ENCODE measurements at places on chromosomes 1 and 21. TPM values are rescaled to one million over a fixed set of nuclear protein-coding genes. Genes with fewer than 3 reads are reported as not detected.

- H3K27ac ChIP-seq, result peak overlapping the region; percentile 82
- H3K36me3 ChIP-seq, result no peaks in the 10 kb centered on the region
- peaks cover 29% of the 10 kb centered on the region for H3K4me1 ChIP-seq
- no peaks in the 10 kb centered on the region for H3K27me3 ChIP-seq
- no peak overlapping the region for H3K4me3 ChIP-seq
Measured at GRCh38 chr21:29343519-29343918, 44.8 kb downstream of the BACH1 start.

GRCh38 chr1:17276568-17276967 is 27.7 kb downstream of the PADI3 start:
- H3K4me1 ChIP-seq, result no peaks in the 10 kb centered on the region
- H3K27ac ChIP-seq, result no peak overlapping the region
- H3K27me3 ChIP-seq, result no peaks in the 10 kb centered on the region

GRCh38 chr1:234902774-234903547 is 225.7 kb downstream of the TOMM20 start:
- no peak for DNase-seq
- H3K4me3 ChIP-seq, result no peak overlapping the region
- H3K4me1 ChIP-seq, result peaks cover 15% of the 10 kb centered on the region

GRCh38 chr1:43564551-43565348 is 34.1 kb downstream of the PTPRF start:
- H3K27me3 ChIP-seq, result no peaks in the 10 kb centered on the region
- H3K4me3 ChIP-seq, result no peak overlapping the region
- H3K4me1 ChIP-seq, result peaks cover 12% of the 10 kb centered on the region
- no peaks in the 10 kb centered on the region for H3K36me3 ChIP-seq
- H3K27ac ChIP-seq, result no peak overlapping the region

DNA sequence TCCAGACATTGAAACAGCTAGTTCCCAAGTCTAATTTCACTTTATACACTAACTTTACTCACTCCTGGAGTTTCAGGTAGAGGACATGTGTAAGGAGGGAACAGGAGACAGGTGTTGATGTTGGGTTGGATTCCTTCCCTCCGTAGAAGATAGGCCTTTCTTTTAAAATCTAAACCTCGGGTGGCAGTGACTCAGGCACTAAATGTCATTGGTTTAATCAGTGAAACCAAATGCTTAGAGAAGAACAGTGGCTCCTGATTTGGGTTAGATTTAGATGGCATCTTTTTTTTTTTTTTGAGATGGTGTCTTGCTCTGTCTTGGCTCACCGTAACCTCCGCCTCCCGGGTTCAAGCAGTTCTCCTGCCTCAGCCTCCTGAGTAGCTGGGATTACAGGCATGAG is 7.2 kb downstream of the CAP1 start:
- no peak overlapping the region for H3K4me3 ChIP-seq
- peaks cover 3% of the 10 kb centered on the region for H3K36me3 ChIP-seq
- H3K27ac ChIP-seq, result no peak overlapping the region
- peaks cover 6% of the 10 kb centered on the region for H3K4me1 ChIP-seq
- no peak for DNase-seq
- no peaks in the 10 kb centered on the region for H3K27me3 ChIP-seq

DNA sequence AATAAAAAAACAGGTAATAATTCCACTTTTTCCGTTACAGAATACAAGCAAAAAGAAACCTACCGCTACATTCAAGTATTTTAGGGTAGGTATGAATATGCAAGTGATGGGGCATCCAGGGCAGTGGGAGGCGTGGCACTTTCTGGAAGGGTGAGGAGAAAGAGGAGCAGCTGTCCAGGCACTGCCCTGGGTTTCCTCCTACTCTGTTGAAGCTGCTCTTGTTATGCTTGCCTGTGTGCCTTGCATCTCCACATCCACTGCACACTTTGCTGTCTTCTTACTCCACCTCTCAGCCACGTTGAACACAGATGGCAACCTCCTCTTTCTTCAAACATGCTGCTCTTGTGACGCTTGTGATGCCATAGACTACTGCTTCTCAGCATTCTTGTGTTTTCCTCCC is 83.2 kb downstream of the RPE65 start:
- H3K27ac ChIP-seq, result no peak overlapping the region
- no peak overlapping the region for H3K4me3 ChIP-seq
- no peaks in the 10 kb centered on the region for H3K27me3 ChIP-seq
- no peaks in the 10 kb centered on the region for H3K36me3 ChIP-seq
- H3K4me1 ChIP-seq, result no peaks in the 10 kb centered on the region

RGS4 gene
- 59.3 TPM for total RNA-seq

COL18A1 gene
- total RNA-seq, result 252 TPM

GRCh38 chr1:10601342-10602070 is 126.8 kb downstream of the PEX14 start:
- H3K4me1 ChIP-seq, result peaks cover 6% of the 10 kb centered on the region
- H3K27ac ChIP-seq, result no peak overlapping the region
- no peak for DNase-seq
- no peaks in the 10 kb centered on the region for H3K27me3 ChIP-seq
- no peaks in the 10 kb centered on the region for H3K36me3 ChIP-seq

GRCh38 chr21:22120616-22121266 is 1122.5 kb downstream of the NCAM2 start:
- no peak overlapping the region for H3K27ac ChIP-seq
- H3K4me1 ChIP-seq, result no peaks in the 10 kb centered on the region
- H3K4me3 ChIP-seq, result no peak overlapping the region
- no peak for DNase-seq
- H3K27me3 ChIP-seq, result no peaks in the 10 kb centered on the region

- H3K4me3 ChIP-seq, result no peak overlapping the region
- no peaks in the 10 kb centered on the region for H3K27me3 ChIP-seq
- no peaks in the 10 kb centered on the region for H3K36me3 ChIP-seq
- H3K4me1 ChIP-seq, result peaks cover 11% of the 10 kb centered on the region
- no peak for DNase-seq
Measured at GRCh38 chr1:27561124-27561899, 42.6 kb downstream of the AHDC1 start.

DNA sequence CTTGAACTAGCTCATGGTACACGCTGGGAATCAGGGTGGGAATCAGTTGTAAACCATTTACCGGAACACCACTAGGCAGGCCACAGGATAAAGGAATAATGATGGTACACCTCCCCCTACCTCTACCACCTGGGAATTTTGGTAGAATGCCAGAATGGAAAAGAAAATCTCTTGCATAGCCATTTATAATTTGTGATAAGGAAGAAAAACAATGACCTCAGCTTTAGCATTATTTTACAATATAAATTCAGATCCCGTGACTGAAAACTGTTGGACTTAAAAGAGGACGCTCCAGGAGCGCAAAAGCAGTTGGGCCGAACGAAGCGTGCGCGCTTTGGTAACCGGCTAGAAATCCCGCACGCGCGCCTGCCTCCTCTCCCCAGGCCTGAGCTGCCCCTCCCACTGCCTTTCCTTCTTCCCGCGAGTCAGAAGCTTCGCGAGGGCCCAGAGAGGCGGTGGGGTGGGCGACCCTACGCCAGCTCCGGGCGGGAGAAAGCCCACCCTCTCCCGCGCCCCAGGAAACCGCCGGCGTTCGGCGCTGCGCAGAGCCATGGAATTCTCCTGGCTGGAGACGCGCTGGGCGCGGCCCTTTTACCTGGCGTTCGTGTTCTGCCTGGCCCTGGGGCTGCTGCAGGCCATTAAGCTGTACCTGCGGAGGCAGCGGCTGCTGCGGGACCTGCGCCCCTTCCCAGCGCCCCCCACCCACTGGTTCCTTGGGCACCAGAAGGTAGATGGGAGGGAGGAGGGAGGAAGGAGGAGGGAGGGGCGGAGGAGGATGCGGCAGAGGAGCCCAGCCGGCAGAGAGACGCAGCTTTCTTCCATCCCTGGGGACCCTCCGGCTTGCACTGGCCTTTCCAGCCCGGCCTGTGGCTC is at the start of gene CYP4X1:
Gene CYP4X1 (plus strand): TSS at position 402 of the 873 bp plus-strand sequence. CDS start 149 bp downstream, at position 551.
- no peaks in the 10 kb centered on the region for H3K36me3 ChIP-seq
- no peaks in the 10 kb centered on the region for H3K27me3 ChIP-seq
- no peak within 1 kb of the TSS for H3K27ac ChIP-seq
- peak within 1 kb of the TSS; percentile 32 for H3K4me3 ChIP-seq
- peaks cover 12% of the 10 kb centered on the region for H3K4me1 ChIP-seq
- peak; percentile 80 for DNase-seq

RORC gene
- not detected for total RNA-seq

GRCh38 chr1:101295209-101295608 is 58.4 kb downstream of the S1PR1 start:
- no peaks in the 10 kb centered on the region for H3K36me3 ChIP-seq
- no peaks in the 10 kb centered on the region for H3K27me3 ChIP-seq
- H3K27ac ChIP-seq, result no peak overlapping the region
- no peak for DNase-seq
- peaks cover 57% of the 10 kb centered on the region for H3K4me1 ChIP-seq

DNA sequence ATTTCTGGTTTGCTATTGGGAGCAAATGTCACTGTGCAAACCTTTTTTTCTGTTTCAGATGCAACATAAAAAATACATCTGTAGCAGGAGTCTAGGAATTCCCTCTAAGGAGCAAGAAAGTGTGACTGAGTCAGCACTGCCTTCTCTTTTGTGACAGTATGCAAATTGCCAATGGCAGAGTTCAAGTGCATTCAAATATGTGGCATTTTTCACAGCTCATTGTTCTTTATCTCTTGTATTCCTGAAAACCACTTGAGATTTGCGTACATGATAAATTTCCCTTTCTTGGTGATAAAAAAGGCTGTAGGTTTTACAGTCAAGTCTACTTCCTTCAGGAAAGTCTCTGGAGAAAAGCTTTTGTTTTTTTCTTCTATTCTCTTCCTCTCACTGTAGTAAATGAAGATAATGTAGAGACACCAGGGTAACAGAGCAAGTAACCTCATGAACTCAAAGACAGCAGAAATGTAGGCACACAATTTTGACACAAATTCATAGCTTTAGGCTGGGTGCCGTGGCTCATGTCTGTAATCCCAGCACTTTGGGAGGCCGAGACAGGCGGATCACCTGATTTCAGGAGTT is 129.7 kb upstream of the L1TD1 start:
- H3K36me3 ChIP-seq, result no peaks in the 10 kb centered on the region
- no peaks in the 10 kb centered on the region for H3K4me1 ChIP-seq
- H3K27ac ChIP-seq, result no peak overlapping the region
- H3K4me3 ChIP-seq, result no peak overlapping the region
- H3K27me3 ChIP-seq, result no peaks in the 10 kb centered on the region

LIN28A gene
- not detected for total RNA-seq

- H3K4me1 ChIP-seq, result no peaks in the 10 kb centered on the region
- no peaks in the 10 kb centered on the region for H3K27me3 ChIP-seq
- H3K4me3 ChIP-seq, result no peak overlapping the region
- H3K36me3 ChIP-seq, result no peaks in the 10 kb centered on the region
Measured at GRCh38 chr1:168763031-168763430, 34.0 kb upstream of the DPT start.

DNA sequence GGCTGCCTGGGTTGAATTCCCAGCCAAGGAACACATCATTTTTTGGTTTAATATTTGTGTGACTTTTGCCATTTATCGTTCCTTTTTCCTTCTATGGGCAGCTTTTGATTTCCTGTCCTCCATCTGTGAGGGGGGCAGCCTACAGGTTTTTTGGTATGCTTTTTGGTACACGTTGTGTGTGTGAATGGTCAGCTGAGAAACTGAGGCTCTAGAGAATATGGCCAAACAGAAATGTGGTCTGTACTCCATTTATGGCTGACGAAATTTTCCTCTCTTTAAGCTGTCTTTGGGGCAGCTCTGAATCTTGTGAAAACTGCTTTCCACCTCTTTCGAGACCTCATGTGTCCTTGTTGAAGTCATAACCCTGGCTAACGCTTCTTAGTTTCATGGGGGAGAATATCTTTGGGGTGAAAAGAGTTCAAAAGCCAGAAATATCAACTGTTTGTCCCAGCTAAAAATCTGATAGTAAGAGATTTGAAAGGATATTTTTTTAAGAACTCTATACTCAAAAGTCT is 26.6 kb downstream of the NRDC start:
- H3K36me3 ChIP-seq, result no peaks in the 10 kb centered on the region
- H3K27me3 ChIP-seq, result no peaks in the 10 kb centered on the region
- DNase-seq, result no peak
- H3K4me1 ChIP-seq, result no peaks in the 10 kb centered on the region
- H3K27ac ChIP-seq, result no peak overlapping the region
- no peak overlapping the region for H3K4me3 ChIP-seq

- no peak overlapping the region for H3K4me3 ChIP-seq
- no peak for DNase-seq
- H3K4me1 ChIP-seq, result no peaks in the 10 kb centered on the region
- no peaks in the 10 kb centered on the region for H3K27me3 ChIP-seq
- no peaks in the 10 kb centered on the region for H3K36me3 ChIP-seq
- H3K27ac ChIP-seq, result no peak overlapping the region
Measured at GRCh38 chr1:241068359-241068758, 288.6 kb downstream of the RGS7 start.

CFAP107 gene
- not detected for total RNA-seq

- no peaks in the 10 kb centered on the region for H3K36me3 ChIP-seq
- DNase-seq, result no peak
- no peaks in the 10 kb centered on the region for H3K4me1 ChIP-seq
- H3K27ac ChIP-seq, result no peak overlapping the region
- no peaks in the 10 kb centered on the region for H3K27me3 ChIP-seq
- no peak overlapping the region for H3K4me3 ChIP-seq
Measured at GRCh38 chr1:3577300-3577699, 34.0 kb downstream of the MEGF6 start.

DNA sequence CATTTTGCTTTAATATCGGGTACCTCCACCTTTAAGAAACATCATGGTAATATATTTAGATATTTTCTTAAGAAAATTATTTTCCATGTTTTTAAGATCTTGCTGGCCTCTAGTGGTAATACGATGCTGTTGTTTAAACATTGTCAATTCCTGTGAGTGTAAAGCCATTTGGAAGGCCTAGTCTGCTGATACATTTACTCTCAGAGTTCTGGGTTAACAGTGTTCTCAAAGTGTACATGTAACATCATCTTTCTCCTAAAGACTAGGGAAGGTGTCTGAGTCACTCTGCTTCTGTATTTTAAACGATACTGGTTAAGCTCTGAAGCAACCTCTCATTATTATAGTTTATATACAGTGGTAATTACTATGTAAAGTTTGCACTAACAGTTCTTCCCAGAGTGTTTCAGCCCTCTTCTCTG is 189.1 kb downstream of the RASAL2 start:
- DNase-seq, result peak; percentile 69
- H3K4me1 ChIP-seq, result no peaks in the 10 kb centered on the region
- H3K4me3 ChIP-seq, result no peak overlapping the region
- no peaks in the 10 kb centered on the region for H3K27me3 ChIP-seq
- no peaks in the 10 kb centered on the region for H3K36me3 ChIP-seq
- H3K27ac ChIP-seq, result no peak overlapping the region

BACE2 gene
- 128 TPM for total RNA-seq

DNA sequence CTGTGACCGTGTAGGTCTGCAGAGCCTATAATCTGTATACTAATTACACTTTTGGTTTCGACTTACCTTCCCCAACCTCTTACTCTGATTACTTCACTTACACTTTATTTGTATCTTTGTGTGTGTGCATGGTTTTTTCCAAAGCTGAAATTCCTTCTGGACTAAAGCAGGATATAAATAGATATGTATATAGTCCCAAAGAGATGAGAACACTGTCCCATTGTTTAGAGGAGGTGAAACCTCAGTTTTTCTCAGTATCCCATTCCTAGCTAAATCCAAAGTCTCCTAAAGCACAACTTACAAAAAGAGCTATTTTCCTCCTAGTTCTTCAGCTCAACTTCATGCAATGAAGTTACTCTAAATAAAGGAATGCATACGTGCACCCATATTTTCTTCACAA is 442.2 kb downstream of the SMYD3 start:
- H3K27me3 ChIP-seq, result no peaks in the 10 kb centered on the region
- no peak overlapping the region for H3K4me3 ChIP-seq
- H3K4me1 ChIP-seq, result no peaks in the 10 kb centered on the region
- H3K27ac ChIP-seq, result no peak overlapping the region
- H3K36me3 ChIP-seq, result no peaks in the 10 kb centered on the region

SH2D5 gene
- 2.4 TPM for total RNA-seq

GRCh38 chr1:152824964-152825363 is 2.3 kb upstream of the LCE1A start:
- no peaks in the 10 kb centered on the region for H3K27me3 ChIP-seq
- no peaks in the 10 kb centered on the region for H3K4me1 ChIP-seq
- H3K4me3 ChIP-seq, result no peak overlapping the region

Data from endothelial cell of umbilical vein (primary cell).